NCI-H2081 (cell line): ENCODE measurements at places on chromosomes 7 and 10.

DNA sequence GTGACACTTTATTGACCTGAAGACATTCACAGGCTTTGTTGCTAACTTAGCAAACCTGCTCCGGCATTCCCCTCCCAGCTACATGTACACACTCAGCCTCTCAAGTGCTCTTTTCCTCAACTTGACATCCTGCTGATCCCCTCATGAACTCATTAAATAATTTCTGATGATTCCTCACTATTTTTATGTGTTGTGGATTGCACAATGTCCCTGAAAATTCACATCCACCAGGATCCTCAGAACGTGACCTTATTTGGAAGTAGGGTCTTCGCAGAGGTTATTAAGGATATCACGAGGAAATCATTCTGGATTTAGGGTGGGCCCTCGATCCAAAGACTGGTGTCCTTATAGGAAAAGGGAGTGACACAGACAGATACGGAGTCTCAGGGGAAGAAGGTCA, 27.3 kb downstream of the FIGNL1 start:
- no peak for DNase-seq

- no peak for DNase-seq
Observed at GRCh38 chr7:50305583-50306493, 1.3 kb downstream of the IKZF1 start.

GRCh38 chr10:16944402-16944801, 127.2 kb upstream of the RSU1 start:
- DNase-seq, result no peak

DNA sequence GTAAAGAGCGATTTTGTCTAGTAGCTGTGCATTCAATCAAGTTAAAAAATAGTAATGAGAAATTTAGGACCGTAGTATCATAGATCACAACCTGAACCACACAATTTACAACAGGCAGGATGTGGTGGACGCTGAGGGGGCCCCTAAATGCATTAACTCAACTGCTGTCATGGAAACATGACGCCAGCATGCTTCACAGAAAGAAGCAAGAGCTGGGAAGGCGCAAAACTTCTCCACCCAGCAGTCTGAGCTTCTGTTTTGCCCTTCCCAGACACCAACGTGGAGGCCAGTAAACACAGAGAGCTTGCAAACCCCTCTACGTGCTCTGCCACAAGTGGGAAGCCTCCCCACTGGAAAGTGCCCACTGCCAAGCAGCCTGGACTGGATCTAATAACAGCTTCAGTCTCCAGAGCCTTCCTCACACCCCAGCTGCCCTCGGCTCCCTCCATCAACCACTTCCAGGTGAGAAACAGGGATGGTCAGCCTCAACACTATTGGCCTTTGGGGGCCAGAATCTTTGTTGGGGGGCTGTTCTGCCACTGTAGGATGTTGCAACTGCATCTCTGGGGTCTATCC, 151.8 kb downstream of the SFMBT2 start:
- DNase-seq, result no peak

DNA sequence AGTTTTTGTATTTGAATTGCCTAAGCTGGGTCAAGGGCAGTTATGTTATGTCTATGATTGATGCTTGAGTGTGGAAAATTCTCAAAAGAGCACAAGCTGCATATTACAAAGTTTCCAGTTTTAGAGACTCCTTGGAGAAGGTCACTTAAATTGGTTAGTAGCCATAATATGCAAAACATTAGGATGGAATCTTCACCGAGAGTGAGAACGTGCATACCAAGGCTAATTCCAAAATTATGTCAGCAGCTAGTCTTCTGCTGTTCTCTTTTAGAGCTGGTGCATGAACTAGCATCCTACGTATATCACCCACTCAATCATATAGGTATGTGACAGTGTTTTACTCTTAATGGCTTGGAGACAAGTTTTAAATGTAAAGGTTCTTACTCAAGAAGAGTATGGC, 49.2 kb downstream of the MKX start:
- DNase-seq, result no peak

DNA sequence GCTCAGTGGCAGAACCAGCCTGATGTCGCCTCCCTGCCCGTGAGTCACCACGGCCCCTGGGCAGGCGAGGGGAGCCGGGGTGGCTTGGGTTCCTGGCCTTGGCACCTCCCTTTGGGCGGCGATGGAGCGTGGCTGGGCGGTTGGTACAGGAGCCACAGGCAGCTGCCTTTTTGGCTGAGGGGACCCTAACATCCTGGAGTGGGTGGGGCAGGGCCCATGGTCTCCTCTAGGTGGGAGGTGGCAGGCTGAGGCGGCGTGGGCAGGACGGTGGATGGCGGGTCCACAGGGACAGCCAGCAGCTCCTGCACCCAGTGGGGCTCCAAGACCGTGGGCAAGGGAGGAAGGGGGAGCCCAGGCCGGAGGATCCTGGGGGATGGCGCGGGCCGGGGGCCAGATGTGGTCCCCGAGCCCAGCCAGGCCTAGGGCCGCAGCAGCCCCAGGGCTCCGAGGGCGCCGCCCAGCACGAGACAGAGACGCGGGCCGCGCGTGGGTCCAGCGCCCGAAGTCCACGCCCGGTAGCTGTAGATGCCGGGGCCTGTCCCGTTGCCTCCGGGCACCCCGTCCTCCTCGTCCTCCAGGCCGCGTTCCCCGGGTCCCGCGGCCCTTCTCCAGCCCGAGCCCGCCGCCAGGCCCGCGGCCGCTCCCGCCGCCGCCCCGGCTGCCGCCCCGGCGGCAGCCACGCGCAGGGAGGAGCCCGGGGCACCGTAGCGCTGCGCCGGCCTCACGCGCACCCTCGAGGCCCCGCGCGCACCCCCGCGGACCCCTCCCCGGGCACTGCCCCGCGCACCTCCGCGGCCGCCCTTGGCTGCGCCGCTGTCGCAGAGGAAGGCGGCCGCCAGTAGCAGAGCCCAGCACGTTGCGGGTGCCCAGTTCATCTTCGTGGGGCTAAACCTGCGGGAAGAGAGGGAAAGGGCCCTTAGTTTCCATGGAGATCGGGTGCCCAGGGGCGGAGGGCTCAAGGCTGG, 1.3 kb downstream of the SPRN start:
- no peak for DNase-seq

DNA sequence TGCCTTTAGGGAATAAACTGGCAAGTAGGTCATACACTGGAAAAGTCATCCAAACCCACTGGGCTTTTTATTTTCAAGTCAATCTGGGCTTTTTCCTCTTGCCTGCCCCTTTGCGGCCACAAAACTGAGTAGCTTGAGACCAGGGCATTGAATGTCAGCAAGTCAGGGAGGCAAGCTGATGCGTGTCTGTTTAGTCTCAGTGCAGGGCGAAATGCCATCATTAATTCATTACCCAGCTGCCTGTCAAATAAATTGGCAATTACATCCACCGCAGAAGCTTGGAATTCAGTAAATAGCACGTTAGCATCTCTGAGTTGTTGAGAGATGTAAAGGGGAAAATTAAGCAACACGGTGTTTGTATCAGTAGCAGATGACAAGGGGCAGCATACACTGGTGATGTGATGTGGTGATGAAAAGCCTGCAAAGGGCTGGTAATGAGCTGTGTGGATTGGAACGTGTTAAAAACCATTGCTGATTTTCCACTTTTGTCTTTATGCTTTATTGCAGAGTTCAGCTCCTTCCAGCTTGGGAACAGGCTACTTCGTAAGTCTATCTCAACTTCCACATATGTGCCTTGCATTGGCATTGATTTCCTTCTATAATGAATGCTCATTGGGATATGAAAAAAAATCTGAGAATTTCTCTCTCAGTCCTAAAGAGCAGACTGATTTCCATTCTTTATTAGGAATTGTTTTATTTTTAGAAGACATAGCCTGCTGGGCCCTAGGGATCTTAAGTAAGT, 535.9 kb downstream of the AUTS2 start:
- DNase-seq, result peak; percentile 38

GRCh38 chr10:19915125-19915524, 98.9 kb downstream of the PLXDC2 start:
- no peak for DNase-seq

GRCh38 chr7:148049068-148049467, 541.5 kb upstream of the C7orf33 start:
- no peak for DNase-seq

GRCh38 chr7:155483245-155483644, 25.3 kb downstream of the EN2 start:
- DNase-seq, result no peak

GRCh38 chr10:16886031-16886430, 68.8 kb upstream of the RSU1 start:
- DNase-seq, result no peak

DNA sequence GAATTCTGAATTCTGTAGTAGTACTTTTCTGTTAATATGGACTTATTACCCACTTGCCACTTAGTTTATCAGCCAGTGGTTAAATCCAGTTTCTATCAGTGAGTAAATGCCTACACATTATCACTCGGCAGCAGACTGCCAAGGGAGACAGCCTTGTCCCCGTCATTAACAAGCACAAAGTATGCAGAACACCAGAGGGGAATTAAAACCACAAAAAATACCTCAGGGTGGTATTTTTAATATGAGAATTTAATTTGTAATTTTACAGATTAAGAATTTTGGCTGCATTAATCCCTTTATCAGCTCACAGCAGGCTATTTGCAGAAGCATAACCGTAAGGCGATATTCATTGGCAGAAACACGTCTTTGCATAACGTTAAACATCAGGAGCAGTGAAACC, 150.0 kb upstream of the FZD1 start:
- DNase-seq, result no peak

GRCh38 chr7:27148031-27148755, 619 bp upstream of the HOXA6 start:
- no peak for DNase-seq

GRCh38 chr7:141511676-141512396, 39.4 kb upstream of the AGK start:
- DNase-seq, result no peak

DNA sequence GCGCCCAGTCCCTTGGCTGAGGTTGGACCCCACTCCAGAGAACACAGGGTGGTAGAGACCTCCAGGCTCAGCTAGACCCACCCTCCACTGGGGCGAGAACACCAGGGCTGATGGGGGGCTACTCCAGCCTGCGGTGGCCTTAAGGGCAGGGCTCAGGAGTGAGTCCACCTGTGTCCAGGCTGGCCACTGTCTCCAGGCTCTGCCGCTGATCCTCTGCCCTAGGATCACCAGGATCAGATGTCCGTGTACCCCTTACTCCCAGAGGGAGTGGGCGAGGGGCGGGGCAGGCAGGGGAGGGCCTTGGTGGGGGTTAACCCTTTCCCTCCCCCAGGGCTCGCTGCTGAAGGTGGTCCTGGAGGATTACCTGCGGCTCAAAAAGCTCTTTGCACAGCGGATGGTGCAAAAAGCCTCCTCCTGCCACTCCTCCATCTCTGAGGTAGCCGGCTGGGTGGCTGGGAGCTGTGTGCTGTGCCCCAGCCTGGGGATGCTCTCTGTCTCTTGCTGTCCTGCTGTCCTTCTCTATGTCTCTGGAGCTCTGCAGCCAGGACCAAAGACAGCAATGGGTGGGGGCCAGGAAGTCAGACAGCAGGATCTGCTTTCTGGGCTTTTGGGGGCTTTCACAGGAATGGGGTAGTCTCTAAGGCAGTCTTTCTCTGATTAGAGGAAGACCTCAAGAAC, 38.0 kb downstream of the PSAP start:
- DNase-seq, result no peak

DNA sequence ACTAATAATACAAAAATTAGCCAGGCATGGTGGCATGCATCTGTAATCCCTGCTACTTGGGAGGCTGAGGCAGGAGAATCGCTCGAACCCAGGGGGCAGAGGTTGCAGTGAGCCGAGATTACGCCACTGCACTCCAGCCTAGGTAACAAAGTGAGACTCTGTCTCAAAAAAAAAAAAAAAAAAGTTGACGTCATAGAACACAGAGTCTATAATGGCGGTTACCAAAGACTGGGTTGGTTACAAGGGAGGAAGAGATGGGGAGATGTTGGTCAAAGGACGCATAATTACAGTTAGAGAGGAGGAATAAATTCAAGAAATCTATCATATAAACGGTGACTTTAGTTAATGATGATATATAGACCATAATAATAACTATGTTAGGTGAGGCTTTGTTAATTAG, 309.7 kb upstream of the HGF start:
- no peak for DNase-seq

GRCh38 chr10:20977300-20977699, 80.2 kb upstream of the NEBL start:
- DNase-seq, result no peak

DNA sequence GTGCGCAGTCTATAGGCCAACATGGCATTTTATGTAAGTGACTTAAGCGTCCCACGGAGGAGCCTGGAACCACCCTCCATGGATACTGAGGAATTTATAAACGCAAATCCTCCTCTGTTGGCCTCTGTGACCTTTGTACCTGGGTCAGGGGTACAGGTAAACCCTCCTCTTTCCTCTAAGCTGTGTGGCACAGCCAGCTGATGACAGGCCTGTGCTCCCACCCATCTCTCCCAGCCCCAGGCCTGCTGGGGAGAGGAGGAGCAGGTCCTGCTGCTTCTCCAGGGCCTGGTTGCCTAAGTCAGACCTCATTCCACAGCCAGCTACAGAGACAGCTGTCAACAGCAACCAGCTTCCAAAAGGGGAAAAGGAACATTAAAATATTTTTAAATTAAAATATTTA, 5.0 kb downstream of the AVPI1 start:
- no peak for DNase-seq

DNA sequence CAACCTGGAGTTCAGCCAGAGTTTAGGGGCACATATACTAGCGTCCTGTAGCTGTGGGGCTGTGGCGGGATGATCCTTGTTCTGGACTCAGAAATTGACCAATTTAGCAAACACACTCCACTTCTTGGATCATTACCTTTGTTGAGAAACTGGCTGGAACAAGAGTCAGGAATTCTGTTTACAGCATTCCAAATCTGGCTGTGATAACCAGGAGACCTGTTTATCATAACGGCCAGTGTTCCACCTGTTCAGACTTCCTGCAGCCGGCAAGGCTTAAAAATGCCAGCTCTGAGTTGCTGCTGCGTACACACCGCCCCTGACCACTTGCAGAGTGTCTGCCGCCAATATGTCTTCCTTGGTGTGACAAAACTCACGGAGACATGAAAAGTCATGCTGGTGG, 64.8 kb downstream of the ARMC3 start:
- peak; percentile 7 for DNase-seq

DNA sequence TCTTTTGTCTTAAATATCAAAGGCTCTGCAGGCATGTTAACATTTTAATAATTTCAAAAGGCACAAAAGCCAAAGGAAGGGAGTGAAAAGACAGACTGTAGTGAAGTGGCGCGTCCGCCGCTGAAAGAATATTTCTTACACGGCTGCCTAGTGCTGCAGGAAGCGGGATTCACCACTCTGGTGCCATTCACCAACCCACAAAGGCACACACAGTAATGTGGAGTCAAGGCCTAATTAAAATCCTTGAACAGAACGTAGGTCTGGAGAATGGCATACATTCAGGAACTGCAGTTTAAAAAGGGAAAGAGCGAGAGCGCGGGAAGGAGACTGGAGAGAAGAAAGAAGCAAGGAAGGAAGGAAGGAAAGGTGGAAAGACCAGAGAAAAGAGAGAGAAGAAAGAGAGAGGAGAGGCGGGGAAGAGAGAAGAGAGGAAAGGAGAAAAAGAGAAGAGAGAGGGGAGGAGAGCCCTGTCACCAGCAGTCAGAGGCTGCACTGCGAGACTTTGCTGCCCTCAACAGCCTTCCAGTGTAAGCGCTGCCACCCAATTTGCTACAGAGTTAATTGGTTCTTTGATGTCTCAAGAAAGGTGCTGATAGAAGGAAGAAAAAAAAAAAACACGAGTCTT, 554.0 kb downstream of the MDFIC start:
- peak; percentile 24 for DNase-seq
